ENCODE measurements at places on chromosomes 6 and 20.
A peak's percentile ranks its signal among the peaks of the same experiment; 100 is the strongest.

DNA sequence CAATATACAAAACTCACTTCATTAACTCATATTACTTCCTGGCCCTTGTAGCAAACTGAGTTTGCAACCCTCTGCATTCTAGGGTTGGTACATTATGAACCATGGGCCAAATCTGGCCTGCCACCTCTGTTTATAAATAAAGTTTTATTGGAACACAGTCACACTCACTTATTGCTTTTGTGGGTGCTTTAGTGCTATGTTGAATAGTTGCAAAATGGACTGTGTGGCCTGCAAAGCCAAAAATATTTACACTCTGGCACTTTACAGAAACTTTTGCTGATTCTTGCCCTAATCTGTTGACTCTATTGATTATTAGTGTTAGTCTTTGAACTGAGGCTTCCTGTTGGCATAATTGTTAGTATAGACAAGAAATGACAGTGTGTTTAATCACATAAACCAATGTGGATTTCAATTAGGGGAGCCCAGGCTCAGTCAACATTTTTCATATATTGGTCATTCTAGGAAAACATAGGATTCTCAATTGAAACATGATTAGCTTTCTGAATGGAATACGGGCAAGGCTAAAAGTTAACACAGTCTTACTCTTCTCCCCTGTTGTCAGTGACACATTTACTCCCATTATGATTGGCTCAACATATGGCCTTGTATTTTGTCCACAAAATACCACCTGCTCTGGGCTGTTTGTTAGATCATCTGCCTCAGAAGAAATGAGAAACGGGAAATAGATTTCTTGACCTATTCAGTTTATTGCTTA lies 241.9 kb upstream of the ZFP64 start:
- DNase-seq = no peak

DNA sequence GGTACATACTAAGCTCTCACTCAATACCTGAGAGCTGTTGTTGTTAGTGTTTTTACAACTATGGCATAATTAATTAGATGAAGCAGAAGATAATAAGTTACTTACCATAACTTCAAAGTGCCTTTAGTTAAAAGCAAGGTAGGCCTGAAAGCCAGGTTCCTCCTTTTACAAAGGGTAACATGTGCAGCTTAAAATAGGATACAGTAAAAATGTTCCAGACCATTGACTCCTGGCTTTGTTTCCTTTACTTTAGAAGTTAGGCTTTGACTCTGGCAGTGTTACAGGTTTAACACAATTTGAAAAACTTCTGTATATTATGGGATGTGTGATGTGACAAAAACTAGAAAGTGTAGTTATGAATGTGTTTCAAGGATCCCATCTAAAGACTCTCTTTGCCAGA lies 522.5 kb downstream of the EPM2A start:
- no peak for DNase-seq

GRCh38 chr6:157163434-157164159 lies 159.7 kb downstream of the TMEM242 start:
- DNase-seq = no peak

- DNase-seq = no peak
Measured at GRCh38 chr20:32809907-32810306, 9.8 kb upstream of the MAPRE1 start.

- DNase-seq = peak; percentile 82
Measured at GRCh38 chr6:133240511-133241085, 559 bp upstream of the EYA4 start.

DNA sequence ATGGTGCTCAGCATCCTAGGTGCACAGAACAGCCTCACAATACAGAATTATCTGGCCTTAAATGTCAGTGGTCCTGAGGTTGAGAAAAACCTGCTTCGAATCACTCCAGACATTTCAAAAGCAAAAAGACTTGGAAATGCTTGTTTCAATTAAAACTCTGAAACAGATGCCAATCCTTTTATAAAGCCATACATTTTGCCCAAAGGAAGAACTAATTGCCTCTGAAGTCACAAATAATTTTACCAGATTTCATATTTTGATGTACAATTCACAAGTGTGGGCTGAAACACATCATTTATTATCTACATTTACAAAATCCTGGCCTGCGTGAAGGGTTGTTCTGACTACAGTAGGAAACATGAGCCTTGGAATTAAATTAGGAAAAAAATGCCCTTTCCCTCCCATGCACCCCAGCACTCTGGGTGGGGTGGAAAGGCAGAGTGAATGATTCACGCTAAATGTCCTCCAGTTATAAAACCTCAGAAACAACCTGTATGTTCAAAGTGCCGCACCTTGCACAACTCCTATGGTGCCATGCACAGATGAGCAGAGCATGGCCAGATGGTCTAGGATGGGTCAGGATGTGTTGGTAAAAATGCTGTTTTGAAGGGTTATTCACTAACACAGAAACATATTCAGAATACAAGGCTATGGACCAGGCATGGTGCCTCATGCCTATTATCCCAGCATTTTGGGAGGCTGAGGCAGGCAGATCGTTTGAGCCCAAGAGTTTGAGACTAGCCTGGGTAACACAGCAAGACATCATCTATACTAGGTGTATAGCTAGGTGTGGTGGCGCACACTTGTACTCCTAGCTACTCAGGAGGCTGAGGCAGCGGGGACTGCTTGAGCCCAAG lies 87.0 kb downstream of the ZMYND8 start:
- no peak for DNase-seq

DNA sequence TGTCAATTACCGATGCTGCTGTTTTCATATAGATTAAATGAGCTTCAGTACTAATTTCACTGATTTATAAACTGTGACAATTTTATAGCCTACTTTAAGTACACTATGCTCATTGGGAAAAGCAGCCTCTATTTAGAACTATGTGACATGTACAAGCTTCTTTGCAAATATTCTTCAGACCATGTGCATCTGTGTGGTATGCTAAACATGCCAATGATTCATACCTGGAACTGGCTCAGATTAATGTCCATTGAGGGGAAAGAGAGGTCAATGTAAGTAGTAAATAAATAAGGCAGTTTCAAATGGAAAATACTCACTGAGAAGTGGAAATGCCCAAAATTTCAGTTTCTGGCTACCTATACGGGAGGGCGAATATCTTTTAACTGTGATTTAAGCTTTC lies 777.7 kb downstream of the C6orf118 start:
- no peak for DNase-seq

DNA sequence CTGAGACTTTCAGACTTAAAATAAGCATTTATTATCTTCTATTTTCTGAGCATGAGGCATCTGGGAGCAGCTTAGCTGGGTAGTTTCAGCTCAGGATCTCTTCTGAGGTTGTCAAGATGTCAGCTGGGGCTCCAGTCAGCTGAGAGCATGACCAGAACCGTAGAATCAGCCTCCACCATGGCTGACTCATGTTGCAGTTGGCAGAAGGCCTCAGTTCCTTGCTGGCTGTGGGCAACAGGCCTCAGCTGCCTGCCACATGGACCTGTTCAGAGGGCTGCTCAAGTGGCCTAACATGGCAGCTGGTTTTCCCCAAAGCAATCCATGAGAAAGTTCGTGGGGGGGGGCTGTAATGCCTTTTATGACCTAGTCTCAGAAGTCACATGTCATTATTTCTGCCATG lies 142.3 kb downstream of the LY86 start:
- peak; percentile 91 for DNase-seq

DNA sequence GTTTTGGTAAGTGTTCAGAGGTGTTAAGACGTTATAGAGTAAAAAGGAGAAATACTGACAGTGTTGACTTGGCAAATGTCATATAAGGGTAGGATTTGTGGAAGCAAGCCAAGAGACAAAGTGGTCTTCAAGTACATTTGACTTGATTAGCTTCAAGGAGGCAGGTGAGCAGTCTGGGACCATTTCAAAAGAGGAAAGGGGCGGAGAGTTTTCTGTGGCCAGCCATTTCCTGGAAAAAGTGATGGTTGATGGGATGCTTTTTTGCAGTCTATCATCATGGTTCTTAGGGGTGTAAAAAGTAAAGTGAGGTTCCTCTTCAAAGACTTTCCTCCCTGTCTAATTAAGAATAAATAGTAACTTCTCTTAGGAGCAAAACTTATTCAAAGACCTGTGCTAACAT lies 28.7 kb downstream of the FKBP1A start:
- DNase-seq = no peak

DNA sequence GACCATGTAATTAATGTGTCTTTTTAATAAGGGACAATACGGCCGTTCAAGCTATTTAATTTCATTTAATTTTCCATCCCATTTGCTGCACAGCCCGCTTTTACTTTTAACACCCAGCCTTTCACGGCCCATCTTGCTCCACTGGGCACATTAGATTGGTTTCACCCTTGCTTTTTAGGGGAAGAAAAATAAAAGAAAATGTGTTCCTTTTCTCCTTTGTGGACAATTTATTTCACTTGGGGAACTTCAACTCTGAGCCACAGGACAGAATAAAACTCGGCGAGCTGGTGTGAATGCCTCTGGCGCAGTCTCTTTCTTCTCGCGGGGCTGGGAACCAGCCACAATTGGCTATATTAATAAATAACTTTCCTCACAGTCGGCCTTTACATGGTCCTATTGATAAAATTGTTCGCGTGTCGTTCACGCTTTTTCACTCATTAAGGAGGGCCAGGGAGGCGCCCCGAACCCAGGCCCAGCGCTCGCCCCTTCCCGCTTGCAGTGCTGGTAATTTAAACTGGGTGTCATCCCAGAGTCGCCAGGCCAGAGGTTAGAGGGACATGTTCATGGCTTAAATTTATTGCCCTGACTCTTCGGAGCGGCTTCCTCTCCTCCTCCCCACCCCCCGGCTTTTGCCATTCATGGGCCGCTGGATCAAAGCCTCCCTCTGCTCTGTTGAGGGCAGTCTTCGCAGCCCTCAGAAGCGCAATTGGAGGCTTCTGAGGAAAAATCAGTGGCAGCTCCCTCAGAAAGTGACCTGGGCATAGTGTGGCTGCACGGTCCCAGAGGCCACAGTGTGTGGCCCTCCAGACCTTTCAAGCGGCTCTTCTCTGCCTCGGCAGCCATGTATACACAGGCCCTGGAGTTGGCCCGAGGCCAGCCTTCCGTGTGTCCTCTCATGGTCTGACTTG lies 2.2 kb upstream of the PRDM13 start:
- no peak for DNase-seq

GRCh38 chr6:41504466-41505121 lies 41.6 kb upstream of the FOXP4 start:
- peak; percentile 49 for DNase-seq

GRCh38 chr6:125968493-125968892 lies 11.9 kb downstream of the HINT3 start:
- no peak for DNase-seq

DNA sequence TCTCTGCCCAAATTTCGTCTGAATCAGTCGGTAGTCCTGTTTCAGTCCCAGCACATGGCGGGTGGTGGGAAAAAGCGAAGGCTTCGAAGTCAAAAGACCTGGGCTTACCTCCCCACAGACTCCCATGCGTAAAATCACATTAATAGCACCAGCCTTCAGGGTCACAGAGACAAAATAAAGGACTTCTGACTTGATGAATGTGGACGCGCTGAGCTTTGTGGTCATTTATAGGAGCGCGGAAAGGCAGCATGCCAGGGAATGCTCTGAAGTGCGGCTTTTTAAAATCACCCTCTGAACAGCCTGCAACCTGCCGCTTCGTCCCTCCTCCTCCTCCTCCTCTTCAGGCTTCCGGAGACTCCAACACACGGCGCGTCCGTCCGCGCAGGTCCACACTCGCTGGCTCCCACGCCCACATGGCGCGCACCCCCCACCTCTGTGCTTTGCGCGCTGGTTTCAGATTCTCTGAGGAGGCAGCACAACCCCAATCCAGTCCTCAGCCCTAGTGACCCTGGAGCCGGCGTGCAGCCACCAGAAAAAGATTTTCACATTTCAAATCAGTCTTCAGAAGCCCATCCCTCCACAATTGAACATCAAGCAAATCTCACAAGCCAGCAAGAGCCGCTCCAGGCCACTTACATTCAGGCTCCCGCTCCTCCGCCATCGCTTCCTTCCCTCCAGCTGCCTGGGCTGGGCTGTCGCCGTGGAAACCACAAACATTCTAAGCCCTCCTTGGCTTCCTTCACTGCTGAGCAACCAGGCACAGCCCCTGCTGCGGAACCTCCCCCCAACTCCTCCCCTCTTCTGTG lies at the start of gene C6orf118:
TSS of gene C6orf118 (minus strand) at position 680 of the 806 bp plus-strand sequence. CDS start at position 661, 19 bp downstream.
- DNase-seq = peak; percentile 97

GRCh38 chr6:108250240-108250866 lies 10.5 kb downstream of the SNX3 start:
- DNase-seq = no peak

DNA sequence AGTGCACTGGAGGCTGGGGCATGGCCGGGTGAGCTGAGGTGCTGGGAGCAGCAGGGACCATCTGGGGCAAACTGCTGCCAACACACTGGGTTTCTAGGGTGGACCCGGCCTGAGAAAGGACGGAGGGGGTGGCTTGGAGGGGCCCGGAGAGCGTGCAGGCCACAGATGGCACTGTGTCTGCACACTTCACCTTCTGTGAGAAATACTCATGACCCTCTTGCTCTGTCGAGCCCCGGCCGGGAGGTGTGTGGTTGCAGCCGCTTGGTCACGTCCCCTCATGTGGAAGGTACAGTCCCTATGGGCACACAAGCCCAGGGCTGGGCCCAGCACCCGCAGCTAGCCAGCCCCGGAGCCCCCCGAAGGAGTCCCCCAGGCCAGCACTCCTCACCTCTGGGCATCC lies 59.7 kb downstream of the RBM38 start:
- DNase-seq = no peak

DNA sequence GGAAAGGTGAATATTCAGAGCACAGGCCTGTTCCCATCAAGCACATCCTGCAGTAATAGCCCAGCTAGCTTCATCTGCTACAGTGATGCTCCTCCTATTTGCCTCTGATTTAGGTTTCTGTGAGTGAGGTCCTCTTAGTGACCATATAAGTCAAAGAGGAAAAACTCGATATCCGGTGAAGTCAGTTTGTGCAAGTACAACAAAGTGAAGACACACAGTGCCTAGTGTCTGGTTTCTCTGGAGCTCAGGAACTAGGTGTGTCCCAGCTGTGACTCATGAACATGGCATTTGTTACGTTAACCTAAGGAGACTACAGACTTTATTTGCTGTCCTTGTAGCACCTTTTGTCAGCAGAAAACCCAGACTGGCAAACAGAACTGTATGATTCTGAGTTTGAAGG lies 33.9 kb downstream of the EDN1 start:
- DNase-seq = peak; percentile 26

DNA sequence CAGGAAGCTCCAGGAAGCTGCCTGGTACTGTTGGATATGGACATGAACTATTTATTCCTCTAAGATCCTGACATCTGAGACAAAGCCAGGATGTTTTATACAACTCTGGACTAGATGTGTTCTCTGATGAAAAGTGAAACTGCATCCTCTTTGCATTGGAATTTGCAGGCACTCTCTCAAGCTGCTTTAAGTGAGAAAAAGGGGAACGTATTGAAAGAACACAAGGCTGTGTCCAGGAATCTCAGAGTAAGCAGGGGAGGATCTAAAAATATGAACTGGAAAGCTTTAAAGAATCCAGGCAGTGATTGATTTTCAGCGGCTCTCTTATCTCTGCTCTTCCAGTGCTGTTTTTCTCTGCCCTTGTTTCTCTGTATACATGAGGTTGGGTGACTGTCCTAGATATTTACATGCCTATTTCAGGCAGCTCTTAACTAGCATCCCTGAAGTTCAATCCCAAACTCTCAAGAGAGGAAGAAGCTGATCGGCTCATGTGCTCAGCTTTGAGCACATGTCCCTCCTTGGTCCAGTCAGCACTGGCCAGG lies 193.8 kb downstream of the PLCB4 start:
- DNase-seq = peak; percentile 35

GRCh38 chr6:31083742-31084354 lies 28.5 kb downstream of the C6orf15 start:
- peak; percentile 68 for DNase-seq

GRCh38 chr6:558959-559358 lies 97.9 kb downstream of the HUS1B start:
- DNase-seq = no peak
